Stimulated activated CD4-positive, alpha-beta T cell treated with anti-CD3 and anti-CD28 coated beads, Interleukin-1b, Interleukin-23, amount 100 ng/mL, for 1 hour (primary cell): ENCODE measurements at places on chromosomes 1 and 21.

- no peak for DNase-seq
Observed at GRCh38 chr1:193435781-193436180, 249.4 kb upstream of the B3GALT2 start.

- no peak for DNase-seq
Observed at GRCh38 chr1:109160071-109160840, 46.3 kb downstream of the ELAPOR1 start.

- DNase-seq, result no peak
Observed at GRCh38 chr21:45131537-45131999, 57.2 kb downstream of the ADARB1 start.

DNA sequence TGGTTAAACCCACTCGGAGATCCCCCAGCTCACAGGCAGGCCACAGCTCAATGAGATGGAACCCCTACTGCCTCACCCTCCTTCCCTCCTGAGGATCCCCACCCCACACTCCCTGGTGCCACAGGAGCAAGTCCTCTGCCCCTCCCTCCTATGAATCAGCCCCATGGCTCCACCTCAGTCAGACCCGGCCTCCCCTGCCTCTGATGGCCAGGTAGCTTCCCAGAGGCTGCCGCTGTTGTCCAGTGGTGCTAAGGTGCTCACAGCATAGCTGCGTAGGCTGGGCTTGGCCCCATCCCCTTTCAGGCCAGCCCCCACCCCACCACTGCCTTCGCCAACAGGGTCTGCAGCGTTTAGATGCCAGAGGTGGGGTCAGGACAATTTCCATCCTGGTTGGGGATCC lies 98.5 kb upstream of the IGSF21 start:
- DNase-seq, result no peak

DNA sequence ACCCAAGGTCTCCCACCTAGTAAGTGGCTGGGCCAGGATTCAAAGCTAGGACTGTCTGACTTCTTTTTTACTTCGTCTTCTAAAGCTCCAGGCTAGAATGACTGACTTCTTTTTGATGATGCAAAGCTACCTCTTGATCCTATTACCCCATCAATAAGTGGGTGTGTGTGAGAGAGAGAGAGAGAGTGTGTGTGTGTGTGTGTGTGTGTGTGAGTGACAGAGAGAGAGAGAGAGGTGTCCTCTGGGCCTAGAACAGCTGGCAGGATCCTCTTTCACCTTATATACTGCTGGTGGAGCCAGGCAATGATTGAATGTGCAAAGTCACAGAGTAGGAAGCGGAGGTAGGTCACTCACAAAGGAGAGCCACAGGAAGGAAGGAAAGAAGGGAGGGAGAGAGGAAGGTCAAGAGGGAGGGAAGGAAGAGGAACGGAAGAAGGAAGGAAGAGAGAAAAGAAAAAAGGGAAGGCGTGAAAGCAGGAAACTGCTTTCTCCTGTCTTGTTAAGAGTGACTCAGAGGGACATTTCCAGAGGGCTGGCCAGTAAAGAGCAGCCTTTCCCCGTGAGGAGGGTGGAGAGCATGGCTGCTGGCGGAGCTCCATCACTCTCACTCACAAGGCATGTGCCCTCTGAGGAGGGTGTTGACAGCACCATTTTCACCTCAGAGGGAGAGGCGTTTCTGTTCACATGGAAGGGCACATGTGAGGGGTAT lies 68.9 kb downstream of the CDC7 start:
- no peak for DNase-seq

DNA sequence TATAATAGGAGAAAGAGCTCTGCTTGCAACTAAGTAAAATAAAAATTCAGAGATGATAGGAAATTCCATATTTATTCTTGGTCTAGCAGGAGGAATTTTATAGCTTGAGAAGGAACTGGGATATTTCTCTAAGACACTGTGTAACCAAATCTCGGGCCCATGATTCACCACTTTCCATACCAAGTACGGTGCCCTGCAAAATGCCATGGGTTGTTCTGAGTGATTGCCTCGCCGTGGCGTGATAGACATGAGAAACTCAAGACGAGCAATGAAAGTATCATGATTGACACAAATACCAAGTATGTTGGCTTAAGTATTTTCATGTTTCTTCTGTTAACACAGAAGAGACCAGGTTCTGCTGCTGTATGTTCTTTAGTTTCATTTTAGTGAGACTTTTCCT lies 167.2 kb downstream of the LMO4 start:
- DNase-seq, result no peak

DNA sequence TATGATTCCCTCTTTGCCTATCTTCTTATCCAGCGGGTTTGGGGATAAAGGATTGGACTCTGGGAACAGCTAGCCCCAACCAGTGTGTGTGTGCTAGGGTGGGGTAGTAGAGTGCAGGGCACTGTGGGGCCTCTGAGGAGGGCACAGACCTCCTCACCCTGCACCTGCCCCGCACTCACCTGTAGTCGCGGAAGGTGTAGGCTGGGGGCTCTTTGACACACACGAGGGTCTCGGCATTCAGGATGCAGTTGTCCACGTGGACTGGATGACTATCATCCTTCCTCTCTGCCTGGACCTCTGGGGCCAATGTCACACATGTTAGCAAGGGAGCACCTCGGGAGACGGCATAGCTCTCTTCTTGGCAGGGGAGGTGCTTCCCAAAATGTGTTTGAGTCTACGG lies 8.0 kb upstream of the CLDN19 start:
- no peak for DNase-seq

- no peak for DNase-seq
Observed at GRCh38 chr1:14380408-14380807, 218.1 kb upstream of the KAZN start.

DNA sequence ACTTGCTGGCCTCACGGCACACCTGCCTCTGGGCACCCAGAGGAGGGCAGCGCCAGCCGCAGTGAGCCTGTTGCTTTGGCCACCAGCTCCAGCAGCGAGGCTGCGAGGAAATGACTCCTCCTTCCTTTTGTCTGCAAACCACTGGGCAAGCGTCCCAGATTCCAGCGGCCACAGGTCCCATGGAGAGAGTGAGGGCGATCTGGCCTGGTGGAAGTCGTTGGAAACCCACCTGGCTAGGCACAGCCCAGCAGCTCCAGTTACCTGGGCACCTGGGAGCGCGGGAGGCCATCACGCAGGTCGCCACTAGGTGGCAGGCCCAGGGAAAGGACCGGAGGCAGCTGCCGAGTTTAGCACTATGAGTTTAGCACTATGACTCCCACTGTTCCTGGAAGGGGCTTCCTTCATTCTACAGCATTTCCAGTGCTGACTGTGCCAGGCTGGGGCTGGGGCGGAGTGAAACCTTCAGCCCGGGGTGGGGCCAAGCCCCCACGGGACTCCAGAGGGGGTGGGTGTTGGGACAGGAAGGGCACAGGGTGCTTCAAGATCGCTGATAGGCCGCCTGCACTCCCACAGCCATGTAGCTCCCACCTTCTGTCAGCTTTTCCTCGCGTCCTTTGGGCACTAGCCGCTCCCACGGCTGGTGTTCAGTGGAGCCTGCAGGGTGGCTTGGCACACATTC lies 1.1 kb upstream of the ESPN start:
- DNase-seq, result peak; percentile 41

DNA sequence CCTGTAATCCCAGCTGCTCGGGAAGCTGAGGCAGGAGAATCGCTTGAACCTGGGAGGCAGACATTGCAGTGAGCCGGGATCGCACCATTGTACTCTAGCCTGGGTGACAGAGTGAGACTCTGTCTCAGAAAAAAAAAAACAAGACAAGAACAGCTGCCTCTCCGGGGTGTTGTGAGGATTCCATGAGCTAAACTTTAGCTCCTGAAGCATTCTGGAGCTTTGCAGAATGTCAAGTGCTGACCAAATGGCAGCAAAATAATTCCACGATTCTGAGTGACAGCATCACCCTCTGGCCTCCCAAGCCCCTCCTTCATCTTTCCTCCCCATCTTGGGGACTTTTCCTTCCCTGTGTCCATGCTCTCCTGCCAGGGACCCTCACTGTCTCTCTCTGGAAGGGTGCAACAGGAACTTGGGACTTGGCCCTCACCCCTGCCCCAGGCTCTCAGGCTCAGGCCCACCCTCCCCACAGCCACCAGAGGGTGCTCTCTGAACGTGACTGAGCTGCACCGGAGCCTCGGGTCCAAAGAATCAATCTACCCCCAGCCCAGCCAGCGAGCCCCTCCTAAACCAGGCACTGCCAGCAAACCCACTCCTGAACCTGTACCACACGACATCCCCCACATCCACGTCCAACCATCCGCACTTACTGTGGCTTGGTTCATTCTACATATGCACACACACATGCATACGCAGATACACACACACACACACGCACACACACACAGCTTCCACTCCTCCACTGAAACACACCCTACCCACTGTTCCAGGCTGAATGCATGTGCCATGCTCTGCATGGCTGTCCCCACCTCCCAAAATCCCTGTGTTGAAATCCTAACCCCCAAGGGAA lies 45.7 kb downstream of the ACOT7 start:
- DNase-seq, result peak; percentile 52

DNA sequence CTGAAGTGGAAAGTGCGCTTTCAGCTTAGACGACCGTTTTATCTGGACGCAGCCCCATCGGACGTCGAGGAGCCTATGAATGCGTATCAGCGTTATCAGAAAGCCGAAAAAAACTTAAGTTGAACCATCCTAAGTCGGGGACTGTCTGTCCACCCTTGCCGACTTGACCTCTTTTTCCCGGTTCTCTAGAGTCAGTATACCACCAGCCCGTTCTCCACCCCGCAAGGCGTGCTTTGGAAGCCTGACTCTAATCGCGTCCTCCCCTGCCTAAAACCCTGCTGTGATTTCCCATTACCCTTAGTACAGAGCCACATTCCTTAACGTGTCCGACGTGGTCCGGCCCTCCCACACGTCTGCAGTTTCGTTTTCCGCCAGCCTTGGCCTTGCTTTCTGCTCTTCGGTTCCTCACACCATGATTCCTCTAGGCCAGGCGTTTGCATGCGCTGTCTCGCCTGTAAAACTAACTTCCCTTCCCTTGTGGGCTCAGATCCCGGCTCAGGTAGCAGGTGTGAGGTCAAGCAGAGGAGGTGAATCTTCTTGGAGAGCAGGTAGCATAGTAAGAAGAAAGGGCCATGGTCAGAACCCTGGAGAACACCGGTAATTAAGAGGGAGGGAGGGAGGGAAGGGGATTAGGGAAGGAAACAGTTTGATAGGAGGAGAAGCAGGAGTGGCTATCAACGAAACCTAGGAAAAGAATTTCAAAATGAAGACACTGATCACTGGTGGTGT lies 865 bp downstream of the ADPRS start:
- no peak for DNase-seq

DNA sequence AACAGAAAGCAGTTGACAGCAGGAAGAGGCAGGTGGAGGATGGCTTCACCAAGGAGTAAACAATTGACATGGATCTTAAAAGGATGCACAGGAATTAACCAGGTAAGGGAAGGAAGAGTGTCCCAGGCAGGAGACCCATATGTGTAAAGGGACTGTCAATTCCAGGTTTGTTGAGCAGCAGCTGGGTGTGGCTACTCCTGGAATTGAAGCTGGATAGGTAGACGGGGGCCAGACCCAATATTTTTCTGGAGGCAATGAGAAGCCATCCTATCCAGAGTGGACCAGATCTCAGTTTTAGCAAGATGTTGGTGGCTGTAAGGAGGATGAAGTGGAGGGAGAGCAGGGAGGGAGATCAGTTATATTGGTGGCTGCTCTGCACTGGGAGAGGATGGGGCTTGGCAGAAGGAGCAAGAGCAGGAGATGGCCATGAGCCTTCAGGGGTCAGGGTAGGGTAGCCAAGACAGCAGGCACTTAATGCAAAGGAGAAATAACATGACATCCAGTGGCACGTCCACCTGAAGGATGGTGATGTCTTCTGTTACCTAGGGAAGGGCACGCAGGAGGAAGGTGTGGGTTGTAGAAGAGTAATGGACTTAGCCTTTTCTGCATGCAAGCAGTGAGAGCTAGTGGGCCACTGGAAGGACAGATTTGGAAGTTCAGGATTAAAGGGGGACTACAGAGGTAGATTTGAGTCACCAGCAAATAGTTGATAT lies 146.7 kb upstream of the HMGB4 start:
- no peak for DNase-seq

GRCh38 chr1:222767152-222767571 lies 30.2 kb downstream of the FAM177B start:
- no peak for DNase-seq
